Inflammatory macrophage (primary cell): ENCODE measurements at places on chromosomes 5 and 9.

GRCh38 chr5:41827792-41828191 lies 42.4 kb downstream of the OXCT1 start:
- DNase-seq = no peak

GRCh38 chr5:14954616-14955343 lies 83.2 kb upstream of the ANKH start:
- DNase-seq = no peak

DNA sequence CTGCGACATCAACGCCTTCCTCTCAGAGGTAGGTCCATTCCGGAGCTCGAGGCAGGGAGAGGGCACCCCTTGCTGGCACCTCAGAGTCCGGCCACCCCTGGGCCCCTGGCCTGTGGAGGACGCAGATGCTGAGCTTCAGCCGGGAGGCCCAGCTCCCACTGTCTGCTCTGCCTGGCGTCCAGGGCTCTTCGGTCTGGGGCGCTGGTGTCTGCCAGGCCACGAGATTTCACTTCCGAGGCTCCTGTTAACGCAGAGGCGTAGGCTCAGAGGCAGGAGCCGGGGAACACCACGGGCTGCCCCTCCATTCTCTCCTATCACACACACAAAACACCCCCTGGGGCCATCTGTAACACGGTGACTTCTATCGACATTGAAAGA lies 8.3 kb upstream of the SLC6A18 start:
- DNase-seq = no peak

- no peak for DNase-seq
Observed at GRCh38 chr5:165135565-165135964, 1630.1 kb downstream of the MAT2B start.

DNA sequence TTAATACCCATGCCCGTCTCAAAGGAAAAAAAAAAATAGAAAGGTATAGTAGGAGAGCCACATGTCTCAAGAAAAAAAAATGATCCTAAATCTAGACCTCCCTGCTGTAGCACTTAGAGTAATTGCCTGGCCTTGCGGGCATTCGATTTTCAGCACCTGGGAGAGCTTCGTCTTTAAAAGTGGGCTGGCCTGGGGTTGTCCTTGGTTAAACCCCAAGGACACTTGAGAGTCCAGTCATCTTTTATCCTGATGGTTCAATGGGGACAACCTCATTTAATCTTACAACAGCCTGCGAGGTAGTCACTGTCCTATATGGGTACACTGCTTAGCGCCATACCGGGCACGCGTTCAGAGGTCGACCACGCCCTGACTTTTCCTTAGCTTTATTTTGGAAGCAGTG lies 60.1 kb downstream of the MAT2B start:
- DNase-seq = no peak

- peak; percentile 70 for DNase-seq
Observed at GRCh38 chr9:15211160-15211814, 95.7 kb downstream of the TTC39B start.

- DNase-seq = peak; percentile 84
Observed at GRCh38 chr9:105142406-105143135, 101.9 kb upstream of the SLC44A1 start.

GRCh38 chr9:107237873-107238272 lies 45.2 kb upstream of the RAD23B start:
- DNase-seq = peak; percentile 30

DNA sequence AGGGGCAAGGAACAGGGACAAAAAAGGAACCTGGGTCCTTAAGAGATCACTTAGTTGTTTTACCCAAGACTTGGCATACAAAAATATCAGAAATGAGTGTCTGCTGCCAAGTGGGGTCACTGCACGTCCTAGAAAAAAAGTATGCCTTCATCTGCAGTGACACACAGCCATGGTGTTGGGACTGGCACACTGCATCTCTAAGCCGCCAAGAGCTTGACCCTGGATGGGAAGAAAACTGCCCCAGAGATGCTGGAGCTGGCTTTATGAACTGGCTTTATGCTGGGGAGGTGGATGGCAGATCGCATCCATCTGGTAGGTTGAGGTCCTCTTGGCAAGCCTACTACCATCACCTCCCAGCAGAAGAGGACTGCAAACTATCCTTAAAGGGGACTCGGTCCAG lies 51.7 kb downstream of the IRF1 start:
- DNase-seq = no peak

- DNase-seq = no peak
Observed at GRCh38 chr9:93088656-93089015, 7.4 kb upstream of the CARD19 start.

- DNase-seq = no peak
Observed at GRCh38 chr5:58133631-58134296, 326.1 kb downstream of the PLK2 start.

GRCh38 chr9:88258024-88258423 lies 119.7 kb upstream of the SPATA31C2 start:
- peak; percentile 24 for DNase-seq
